ENCODE measurements at places on chromosomes 7 and 10.

DNA sequence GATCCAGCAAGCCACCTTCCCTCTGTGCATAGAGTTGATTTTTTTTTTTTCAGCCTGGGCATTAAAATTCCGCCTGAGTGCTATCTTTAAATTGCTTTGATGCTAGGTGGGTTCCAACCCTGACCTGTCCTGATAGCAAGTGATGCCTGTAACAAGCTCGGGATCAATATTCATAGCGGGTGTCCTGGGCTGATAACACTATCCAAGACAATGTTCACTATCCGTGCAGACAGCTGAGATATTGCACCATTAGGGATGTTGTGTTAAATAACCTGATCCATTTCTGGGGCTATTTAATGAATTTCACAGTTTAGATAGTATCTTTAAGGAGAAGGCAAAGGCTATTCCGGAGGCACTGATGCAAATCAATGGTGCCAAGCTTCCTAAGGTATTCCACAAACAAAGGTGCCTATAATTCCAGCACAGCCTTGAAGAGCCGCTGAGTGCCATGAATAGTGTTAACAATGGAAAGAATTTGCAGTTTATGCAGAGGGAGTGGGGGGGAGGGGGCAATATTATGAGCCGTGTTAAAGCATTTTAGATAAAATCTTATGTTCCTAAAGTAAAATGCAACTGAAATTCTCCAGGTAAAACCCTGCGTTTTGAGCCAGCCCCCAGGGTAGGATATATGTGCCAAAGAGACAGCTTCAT is 4.2 kb upstream of the NKX1-2 start:
- no peak for DNase-seq

DNA sequence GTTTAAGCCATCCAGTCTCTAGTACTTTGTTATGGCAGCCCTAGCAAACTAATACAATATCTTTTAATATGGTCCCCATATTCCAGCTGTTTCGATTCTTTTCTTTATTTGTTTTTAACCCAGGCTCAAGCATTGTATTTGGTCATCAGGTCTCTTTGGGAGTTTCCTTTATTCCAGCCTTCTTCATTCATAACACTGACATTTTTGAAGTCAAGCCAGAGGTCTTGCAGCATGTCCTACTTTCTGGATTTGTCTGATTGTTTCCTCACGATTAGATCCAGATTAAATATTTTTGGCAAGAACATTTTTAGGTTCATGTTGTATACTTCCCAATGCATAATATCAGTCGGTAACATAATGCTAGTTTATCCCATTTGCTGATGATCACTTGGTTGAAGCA is 11.8 kb downstream of the SLC25A13 start:
- DNase-seq, result no peak

DNA sequence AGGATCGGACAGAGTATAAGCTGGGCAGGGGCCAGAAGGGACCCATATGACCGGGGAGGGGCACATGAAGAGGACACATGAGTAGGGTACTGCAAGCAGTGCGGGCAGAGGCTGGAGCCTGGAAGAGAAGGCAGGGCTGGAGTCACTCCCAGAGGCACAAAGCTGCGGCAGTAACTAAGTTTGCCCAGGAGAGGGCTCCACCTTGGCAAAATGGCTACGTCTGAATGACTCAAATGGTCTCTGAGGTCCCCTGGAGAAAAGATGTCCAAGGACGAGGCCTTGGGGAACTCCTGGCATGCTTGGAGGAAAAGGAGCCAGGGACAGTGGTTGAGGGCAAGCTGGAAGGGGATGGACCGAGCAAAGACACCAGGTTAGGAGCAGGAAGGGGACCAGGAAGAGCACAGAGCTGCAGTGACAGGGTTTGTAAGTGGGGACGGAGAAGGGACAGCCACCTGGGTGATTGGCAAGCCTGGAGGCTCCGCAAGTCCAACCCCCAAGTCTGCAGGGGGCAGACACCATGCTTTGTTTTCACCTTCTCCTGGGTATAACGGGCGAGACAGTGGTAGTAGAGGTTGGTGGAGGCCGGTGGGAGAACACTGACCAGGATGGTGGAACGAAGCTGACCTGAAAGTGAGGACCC is 43.1 kb upstream of the LBX1 start:
- DNase-seq, result no peak

- DNase-seq, result peak; percentile 8
Measured at GRCh38 chr7:20858951-20859350, 72.3 kb upstream of the SP8 start.

DNA sequence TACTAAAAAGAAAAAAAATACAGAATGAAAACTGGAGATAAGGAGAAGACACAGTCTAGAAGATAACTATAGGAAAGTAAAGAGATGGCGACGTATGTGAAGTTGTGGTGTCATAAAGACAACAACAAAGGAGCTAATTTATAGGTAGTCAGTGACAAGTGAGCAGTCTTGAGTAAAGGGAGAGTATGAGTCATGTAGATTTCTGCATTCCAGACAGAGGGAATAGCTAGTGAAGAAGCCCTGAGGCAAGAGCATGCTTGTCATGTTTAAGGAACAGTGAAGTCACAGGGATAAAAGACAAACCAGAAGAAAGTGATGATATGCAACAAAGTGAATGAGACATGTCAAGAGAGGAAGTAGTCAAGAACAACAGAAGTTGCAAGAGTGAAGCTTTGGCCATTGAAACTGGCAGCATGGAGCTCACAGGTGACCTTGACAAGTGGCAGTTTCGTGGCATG is 2.3 kb upstream of the MIOS start:
- DNase-seq, result no peak

DNA sequence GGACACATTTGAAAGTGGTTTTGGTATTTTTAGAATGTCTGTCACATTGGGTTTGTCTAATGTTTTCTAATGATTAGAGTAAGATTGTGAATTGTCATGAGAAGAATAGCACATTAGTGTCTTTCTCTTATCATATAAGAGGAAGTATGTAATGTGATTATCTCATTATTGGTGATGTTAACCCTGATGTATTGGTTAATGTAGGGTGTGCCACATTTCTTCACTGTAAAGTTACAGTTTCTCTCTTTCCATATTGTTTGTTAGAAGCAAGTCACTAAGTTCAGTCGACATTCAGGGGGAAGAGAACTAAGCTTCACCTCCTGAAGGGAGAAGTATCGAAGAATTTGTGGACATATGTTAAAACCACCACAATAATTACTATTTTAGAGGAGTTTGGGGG is 56.3 kb upstream of the DNAH11 start:
- no peak for DNase-seq

DNA sequence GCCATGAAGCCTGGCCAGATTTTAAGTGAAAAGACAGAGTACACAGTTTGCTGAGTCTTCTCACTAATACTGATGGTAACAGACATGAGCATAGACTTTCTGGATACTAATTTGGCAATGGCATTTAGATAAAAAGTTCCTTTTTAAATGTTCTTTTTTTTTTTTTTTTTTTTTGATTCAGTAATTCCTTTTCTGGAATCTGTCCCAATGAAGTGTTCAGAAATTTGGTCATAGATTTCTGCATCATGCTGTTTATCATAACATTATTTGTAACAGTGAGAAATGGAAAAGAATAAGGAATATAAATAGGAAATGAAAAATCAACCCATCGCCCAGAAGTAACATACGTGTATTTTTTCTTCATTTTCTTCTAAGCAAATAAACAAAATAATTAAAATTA is 354.9 kb downstream of the CALN1 start:
- DNase-seq, result no peak

Measured in hippocampal formation (tissue), 2 donors.